Eye (tissue), 1 donor: ENCODE measurements at places on chromosomes 1 and 21.

GRCh38 chr1:243882276-243882675, 32.2 kb upstream of the AKT3 start:
- DNase-seq, result no peak

- DNase-seq, result no peak
Measured at GRCh38 chr1:214438075-214438474, 113.3 kb downstream of the PTPN14 start.

DNA sequence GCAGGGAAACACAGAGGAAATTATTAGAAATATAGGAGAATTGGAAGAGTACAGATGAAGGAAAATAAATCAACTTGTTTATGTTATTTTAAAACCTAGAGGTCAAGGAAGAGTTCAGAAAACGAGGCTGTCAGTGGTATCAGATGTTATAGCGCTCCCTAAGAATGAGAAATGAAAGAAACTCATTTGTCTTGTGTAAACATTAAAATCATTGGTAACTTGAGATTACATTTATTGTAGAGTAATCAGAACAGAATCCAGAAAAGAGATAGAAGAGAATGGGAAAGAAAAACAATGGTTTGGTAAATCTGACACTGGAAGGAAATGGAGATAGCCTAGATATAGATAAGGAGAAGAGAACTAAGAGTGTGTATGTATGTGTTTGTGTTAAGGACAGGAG, 106.4 kb downstream of the ATF6 start:
- DNase-seq, result no peak

DNA sequence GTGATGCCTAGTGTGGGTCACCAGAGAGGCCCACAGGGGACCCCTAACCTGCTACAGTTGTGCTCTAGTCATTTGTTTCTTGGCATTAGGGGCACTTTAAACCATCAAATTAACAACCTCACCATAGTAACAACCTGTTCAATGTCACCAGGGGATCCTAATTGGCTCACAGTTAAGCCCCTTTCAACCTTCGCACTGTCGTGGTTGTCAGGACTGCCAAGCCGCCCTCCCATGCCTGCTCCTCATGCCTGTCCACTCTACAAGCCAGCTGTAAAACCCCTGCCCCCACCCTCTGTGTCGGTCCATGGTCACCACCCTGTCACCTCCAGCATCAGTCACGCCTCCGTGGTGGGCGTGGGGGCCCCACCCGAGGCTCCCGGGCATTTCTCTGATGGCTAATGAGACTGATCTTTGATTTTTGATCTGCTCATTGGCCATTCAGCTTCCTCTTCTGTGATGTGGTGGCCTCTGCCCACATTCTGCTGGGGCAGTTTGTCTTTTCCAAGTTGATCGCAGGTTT, 96.6 kb downstream of the WDR4 start:
- DNase-seq, result no peak
